ENCODE measurements at places on chromosomes 4 and X.

GRCh38 chrX:39845233-39845632 lies 252.5 kb downstream of the BCOR start:
- DNase-seq: no peak

DNA sequence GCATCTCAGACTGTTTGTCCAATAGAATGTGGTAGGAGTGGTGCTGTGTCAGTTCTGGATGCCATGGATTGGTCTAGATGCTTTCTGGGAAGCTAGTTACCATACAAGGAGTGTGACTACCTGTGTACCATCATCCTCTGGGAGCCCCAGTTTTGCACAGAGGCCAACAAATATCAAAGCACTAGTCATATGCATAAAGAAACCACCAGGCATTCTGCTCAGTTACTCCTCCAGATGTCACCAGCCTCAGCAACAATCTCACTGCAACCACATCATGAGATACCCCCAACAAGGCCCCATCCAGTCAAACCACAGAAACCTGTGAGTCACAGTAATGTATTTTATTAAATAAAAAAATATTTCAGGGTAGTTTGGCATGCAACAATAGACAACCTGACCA lies 435.8 kb upstream of the CPEB2 start:
- no peak for DNase-seq

- no peak for DNase-seq
These were observed 1295.8 kb upstream of the ADGRL3 start for GRCh38 chr4:59904331-59904730.

DNA sequence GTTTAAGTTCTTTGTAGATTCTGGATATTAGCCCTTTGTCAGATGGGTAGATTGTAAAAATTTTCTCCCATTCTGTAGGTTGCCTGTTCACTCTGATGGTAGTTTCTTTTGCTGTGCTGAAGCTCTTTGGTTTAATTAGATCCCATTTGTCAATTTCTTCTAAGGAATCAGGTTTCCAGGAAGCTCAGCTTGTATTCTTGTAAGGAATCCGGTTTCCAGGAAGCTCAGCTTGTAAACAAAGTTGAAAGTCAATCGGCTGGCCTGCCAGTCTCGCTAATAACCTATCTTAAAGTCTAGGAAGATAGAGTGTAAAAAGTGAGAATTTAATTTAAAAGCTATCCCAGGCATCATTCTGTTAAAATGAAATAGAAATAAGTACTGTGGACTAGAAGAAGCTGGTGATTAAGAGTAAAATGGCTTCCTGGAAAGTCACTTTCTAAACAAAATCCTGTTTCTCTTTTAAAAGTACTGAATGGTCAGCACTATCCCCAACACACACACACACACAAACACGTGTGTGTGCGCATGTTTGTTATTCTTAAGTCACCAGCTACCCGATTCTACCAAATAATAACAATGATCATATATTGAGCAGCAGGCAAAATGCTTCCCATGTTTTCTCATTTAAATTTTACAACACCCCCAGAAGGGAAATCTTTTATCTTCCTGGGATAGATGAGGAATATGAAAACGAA lies 171.7 kb downstream of the PAPSS1 start:
- DNase-seq: no peak

DNA sequence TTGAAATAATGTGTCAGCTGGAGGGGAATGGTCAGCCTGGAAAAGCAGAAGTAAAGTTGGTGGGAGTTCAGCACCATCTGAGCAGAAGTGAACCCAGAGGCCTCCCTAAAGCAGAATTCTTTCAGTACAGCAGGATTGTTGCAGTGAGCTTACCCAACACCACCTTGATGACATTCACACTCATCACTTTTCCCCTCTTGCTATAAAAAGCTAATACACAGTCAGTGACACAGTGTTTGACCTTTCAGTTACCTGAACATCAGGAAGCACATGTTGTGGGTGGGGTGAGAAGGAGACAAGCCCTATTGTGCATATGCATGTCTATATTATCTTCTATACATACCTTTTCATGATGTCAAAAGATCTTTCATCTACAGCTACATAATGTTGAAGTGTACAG lies 624.7 kb upstream of the ZFP42 start:
- no peak for DNase-seq

GRCh38 chr4:25312496-25313200 lies at the start of gene ZCCHC4:
Gene ZCCHC4, plus strand, starts transcription at chr4:25312774. Its CDS starts 36 bp downstream, at chr4:25312810.
- DNase-seq: peak; percentile 84

GRCh38 chr4:90189178-90189577 lies 62.0 kb downstream of the CCSER1 start:
- no peak for DNase-seq

GRCh38 chrX:1336948-1337779 lies 579 bp downstream of the IL3RA start:
- DNase-seq: no peak

GRCh38 chr4:178414881-178415446 lies 972.7 kb upstream of the AGA start:
- DNase-seq: no peak

- no peak for DNase-seq
These were observed 37.8 kb upstream of the TACR3 start for GRCh38 chr4:103757631-103758030.

DNA sequence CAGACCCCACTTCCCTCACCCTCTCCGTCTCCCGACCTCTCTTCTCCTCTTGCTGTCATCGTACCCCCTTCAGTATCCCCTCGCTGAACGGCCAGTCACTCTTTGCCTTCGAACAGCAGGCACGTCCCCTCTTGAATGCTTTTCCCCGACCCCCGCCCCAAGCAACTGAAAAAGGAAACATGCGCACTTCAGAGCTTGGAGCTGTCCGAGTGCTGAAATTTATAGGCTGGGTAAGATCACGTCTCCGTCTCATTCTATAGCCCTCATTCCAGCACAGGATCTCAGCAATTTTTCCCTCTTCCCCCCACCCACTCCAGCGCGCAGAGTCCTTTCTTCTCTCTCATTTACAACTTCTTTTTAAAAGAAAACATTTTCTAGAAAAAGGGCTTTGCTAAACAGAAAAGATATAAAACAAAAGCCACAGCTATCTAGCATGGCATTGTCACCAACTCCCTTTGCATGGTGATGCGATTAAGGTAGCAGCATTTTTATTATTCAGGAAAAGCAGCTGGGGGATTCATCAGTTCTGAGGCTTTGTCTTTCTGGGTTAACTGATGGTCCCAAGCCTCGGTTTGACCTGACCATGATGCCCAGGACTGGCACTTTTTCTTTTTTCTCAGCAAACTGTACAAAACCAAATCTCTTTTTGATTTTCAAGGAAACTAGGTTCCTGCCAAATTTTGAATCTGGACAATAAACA lies at the start of gene GLRA2:
Gene GLRA2, plus strand, starts transcription at position 247 of the 700 bp plus-strand sequence. CDS start 522 bp downstream, outside the sequence.
- DNase-seq: no peak

DNA sequence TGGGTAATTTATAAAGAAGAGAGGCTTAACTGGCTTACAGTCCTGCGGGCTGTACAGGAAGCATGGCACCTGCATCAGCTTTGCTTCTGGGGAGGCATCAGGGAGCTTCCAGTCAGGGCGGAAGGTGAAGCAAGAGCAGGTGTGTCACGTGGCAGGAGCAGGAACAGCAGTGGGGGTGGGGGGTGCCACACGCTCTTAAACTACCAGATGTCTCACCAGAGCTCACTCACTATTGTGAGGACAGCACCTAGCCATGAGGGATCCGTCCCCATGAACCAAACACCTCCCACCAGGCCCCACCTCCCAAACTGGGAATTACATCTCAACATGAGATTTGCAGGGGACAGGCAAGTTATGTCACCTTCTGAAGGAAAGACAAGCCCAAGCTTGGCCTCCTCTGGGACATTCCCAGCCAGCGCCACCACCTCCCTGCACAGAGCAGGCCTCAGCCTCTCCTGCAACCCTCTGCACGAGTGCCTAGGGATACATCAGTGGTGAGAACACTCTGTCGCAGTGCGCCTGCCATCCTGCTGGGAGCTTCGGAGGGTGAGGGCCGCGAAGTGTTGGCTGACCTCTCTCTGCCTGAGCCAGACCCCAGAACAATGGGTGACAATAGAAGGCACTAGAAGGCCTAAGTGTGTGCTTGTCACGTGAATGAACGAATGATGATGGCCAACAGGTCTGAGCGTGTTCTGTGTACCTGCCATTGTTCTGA lies 244.3 kb downstream of the EVC2 start:
- DNase-seq: no peak

- DNase-seq: no peak
These were observed 2498.1 kb downstream of the PCDH7 start for GRCh38 chr4:33218238-33218637.

DNA sequence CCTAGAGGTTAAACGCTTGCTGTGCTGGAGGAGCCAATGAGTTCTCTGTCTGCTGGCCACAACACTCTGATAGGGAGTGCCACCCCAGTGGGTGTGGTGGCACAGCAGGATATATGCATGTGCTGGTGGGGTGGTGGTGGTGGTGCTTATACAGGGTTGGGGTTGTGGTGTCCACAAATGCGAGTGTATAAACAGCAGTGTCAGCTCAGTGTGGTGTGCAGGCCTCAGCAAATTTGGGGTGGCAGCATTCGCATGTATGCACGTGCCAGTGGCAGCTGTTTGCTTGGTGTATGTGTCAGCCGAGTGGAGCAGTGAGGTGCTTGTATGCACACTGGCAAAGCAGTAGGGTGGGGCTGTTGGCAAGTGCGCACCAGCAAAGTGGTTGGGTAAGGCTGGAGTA lies 157.4 kb downstream of the FAM47A start:
- DNase-seq: no peak

GRCh38 chr4:152660526-152660925 lies 19.3 kb downstream of the TMEM154 start:
- no peak for DNase-seq

DNA sequence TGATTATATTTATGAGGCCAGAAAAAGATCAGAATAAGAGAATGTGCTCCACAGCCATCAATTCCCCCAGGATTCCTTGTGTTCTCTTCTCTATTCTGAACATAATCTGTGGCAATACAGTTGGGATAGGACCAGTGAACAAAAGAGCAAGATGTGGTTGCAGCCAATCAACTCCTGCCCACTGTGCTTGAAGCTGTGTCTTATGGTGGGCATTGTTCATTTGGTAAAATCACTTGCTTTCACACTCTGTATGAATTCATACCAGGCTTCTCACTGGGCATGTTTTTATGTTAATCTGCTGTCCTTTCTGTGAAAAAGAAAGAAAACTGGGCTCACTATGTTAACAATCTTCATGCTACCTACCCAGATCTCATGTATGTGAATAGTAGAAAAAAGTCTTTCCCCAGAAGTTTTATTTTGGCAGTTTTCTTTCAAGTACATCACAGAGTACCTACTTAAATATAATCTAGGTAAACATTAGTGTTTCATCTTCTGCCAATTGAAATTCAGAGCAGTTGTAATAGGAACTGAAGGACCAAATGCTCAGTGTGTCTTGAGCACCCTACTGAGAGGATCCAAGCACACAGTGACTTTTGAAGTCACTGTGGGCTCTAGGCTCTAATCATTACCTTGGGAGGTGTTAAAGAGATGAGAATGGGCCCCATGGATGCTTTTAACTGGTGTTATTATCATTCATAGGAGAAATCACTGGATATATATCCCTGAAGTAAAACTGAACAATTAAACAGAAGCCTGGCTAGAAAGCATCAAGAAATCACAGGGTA lies 429.2 kb upstream of the TRAM1L1 start:
- no peak for DNase-seq

- DNase-seq: no peak
These were observed 180.1 kb downstream of the SMIM20 start for GRCh38 chr4:26094076-26094475.

DNA sequence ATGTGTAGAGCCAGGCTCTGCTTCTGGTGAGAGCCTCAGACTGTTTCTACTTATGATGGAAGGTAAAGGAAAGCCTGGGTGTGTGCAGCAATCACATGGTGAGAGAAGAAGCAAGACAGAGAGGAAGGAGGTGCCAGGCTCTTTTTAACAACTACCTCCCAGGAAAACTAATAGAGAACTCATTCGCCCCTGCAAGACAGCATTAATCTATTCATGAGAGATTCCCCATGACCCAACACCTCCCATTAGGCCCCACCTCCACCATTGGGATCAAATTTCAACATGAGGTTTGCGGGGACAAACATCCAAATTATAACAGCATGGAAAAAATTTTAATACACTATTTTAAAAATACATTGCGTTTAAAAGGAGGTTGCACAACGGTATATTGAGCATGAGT lies 24.7 kb upstream of the GRIA3 start:
- no peak for DNase-seq

DNA sequence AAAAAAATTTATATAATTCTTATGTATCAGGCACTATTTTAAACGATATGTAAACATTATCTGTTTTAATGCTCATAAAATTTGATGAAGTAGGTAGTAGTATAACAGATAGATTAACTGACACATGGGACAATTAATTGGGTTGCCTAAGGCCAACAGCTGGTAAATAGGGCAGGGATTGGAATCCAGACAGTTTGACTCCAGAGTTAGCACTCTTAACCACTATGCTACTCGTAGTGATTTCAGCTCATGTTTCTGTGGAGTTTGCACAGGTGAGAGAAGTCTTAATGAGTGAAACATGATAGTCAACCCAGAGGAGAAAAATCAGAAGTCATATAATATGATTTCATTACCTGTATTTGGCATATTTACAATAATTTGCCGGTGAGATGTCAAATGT lies 126.0 kb upstream of the WDFY3 start:
- no peak for DNase-seq

- no peak for DNase-seq
These were observed 220.0 kb downstream of the ENOX2 start for GRCh38 chrX:130682990-130683389.

DNA sequence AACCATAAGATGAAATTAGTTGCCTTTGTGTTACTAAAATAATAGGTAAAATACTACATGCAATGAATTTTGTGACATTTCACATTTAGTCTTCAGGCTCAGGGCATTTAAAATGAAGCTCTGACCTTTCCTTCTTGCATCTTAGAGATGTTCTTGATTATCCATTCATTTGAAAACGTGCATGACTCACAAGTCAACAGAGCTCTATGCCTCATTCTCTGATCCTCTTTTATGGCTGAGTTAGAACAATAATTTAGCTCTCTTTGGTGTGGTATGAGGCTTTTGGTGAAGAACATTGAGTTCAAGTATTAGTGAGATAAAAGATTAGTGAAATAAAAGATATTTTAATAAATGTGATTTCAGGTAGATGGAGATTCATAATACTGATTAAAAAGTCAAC lies 66.5 kb downstream of the TIGD2 start:
- DNase-seq: no peak

- no peak for DNase-seq
These were observed 190.3 kb upstream of the SPOCK3 start for GRCh38 chr4:167424341-167425256.
